Stimulated activated CD4-positive, alpha-beta T cell treated with anti-CD3 and anti-CD28 coated beads, Interleukin-2, amount 100 ng/mL, for 48 hours (primary cell): ENCODE measurements at places on chromosomes 4 and X.

DNA sequence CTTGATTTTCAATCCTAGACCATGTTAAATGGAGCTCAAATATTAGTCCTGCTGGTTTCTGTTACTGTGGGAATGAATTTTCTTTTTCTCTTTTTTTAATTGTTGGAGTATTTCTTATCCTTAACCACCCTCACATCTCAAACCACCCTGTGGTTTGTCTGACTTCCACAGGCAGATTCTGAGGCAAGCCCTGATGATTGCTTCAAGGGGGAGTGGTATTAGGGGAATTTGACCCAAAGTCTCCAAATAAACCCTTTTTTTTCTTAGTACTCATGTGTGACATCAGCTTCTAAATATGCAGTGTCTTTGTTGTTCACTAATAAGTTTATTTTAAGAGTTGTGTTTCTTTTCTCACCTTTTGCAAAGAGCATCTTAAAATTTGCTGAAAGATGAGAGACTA is 810.3 kb downstream of the IL1RAPL1 start:
- no peak for DNase-seq

DNA sequence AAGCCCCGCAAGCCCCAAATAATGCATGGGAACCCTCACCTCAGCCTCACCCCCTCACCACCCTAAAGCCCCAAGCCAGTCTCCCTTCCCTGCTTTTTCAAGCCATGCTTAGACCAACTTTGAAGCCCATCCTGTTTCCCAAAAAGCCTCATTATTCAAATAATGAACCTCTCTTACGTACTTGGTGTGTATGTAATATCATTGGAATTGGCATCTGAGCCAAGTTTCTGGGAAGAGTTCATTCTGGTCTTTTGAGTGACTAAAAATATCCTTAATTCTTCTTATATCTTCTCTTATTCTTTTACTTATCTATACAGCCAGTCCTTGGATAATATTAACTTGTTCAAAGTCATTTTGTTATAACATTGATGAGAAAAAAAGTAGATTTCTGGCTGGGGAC is 875.8 kb upstream of the SLIT2 start:
- DNase-seq = no peak

DNA sequence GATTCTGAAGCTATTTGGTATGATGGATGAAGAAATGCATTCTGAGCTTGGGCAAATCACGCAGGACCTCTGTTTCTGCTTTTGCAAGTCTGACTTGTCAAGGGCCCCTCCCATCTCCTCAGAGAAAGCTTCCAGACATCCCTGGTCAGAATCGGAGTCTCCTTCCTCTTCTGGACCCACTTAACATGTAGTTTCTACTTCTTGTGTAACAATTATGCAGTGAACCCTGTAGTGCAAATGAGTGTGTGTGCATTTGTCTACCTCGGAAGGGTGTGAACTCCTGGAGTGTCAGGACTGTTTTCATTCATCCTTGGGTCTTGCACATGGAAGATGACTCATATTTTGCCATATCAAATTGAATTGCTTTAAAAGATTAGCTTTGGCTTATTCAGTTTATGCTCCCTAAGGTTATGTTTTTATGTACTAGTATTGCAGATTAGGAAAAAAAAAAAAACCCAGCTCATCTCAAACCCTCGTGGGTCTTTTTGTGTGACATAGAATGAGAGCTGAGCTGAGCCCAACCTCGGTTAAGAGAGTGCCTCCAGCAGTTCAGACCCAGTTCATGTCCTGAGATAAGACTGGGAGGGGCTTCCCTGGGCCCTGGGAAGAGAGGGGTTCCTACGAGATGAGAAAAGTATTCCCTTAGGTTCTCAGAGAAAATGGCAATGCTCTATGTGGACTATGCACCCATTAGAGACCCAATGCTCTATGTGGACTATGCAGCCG is 61.1 kb upstream of the RPL34 start:
- no peak for DNase-seq

DNA sequence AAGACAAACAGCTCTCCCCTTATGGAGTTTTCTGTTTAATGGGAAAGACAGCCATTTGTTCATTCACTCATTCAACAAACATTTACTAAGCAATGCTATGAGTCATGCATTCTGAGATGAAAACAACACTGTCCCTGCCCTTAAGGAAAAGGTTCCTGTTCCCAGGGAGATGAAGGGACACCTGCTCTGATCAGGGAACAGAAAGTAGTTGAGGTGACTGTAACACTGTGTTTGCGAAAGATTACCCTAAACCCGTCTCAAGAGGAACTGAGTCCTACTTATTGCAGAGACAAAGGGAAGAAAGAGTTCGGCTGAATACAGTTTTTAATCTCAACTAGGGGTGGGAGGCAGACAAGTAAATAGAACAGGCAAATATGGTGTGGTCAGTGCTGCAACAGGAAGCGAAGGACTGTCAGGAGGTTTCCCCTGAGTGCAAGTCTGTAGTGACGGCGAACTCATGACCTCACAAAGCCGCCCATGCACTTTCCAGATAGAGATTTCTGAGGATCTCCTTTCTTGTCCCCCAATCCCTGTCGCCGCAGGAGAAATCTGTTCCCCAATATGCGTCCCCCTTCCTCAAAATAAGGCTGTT is 712 bp downstream of the STX18 start:
- DNase-seq = no peak

GRCh38 chr4:146260521-146260920 is 46.2 kb downstream of the REELD1 start:
- no peak for DNase-seq

DNA sequence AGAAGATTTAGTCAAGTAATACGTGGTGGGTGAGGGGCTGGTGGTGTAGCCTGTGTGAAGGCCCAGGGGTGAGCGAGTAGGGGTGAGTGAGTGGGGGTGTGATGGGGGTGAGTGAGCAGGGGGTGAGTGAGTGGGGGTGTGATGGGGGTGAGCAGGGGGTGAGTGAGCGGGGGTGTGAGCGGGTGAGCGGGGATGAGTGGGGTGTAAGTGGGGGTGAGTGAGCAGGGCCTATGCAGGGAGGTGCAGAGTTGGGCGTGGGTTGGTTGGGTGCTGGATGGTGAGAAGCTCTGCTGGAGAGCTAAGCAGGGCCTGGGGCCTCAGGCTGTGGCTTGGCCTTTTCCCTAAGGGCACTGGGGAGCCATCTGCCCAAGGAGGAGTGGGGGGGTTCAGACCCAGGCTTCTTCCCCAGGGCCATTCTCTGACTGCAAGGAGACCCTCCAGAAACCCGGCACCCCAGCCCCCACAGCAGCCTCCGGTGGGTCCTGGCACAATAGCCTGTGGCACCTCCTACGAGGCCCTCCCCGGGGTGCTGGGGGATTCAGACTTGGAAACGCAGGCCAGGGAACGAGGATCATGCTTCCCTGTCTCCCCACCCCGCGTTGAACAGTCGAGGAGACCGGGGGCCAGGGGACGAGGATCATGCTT is 30.4 kb downstream of the SH3TC1 start:
- no peak for DNase-seq

GRCh38 chr4:110270492-110271197 is 72.2 kb upstream of the ELOVL6 start:
- no peak for DNase-seq

GRCh38 chr4:122827258-122827878 is 737 bp downstream of the FGF2 start:
- peak; percentile 12 for DNase-seq

DNA sequence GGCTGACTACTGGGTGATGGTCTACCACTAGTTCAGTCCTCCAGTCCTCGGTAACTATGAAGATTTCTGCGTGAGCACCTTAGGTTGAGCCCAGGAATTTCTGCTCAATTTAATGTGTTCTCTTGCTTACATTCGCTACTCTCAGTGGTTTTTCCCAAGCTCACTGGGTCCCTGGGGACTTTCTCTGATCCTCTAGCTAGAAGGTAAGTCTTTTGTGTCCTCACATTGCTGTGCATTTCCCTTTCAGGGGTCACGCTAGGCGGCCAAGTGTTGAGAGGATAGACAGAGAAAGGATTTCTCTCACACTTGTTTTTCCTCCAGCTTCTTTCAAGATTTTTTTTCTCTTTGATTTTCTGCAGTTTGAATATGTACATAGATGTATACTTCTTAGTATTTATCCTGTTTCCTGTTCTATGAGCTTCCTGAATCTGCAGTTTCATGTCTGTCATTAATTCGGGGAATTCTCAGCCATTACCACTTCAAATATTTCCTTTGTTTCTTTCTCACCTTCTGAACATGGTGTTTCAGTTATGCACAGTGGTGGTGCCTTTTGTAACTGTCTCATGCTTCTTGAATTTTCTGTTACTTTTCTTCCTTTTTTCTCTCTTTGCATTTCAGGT is 17.5 kb downstream of the MAGEA9 start:
- DNase-seq = no peak

DNA sequence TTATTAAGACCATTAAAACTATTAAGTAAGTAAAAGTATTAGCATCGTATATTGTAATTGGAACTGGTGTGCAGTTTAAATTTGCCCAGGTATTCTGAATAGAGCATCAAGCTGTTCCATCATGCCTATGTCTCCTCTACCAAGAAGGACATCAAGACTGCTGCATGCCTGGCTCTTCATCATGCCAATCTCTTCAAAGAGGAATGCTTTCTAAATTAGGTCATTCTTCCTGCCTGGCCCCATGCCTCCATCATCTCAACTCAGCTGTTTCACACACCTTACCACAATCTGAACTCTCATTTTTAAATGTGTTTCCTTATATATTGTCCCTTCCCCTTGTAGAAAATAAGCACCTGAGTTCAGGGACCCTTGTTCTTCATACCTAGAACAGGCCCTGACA is 270.5 kb upstream of the PPARGC1A start:
- DNase-seq = no peak

- no peak for DNase-seq
These were observed 121.9 kb downstream of the GLRA3 start for GRCh38 chr4:174707051-174707676.

- DNase-seq = no peak
These were observed 69.6 kb upstream of the NFKB1 start for GRCh38 chr4:102431608-102431961.

GRCh38 chr4:86048426-86048825 is 311.4 kb downstream of the MAPK10 start:
- no peak for DNase-seq

- peak; percentile 27 for DNase-seq
These were observed 2.3 kb upstream of the NR3C2 start for GRCh38 chr4:148444296-148445070.

DNA sequence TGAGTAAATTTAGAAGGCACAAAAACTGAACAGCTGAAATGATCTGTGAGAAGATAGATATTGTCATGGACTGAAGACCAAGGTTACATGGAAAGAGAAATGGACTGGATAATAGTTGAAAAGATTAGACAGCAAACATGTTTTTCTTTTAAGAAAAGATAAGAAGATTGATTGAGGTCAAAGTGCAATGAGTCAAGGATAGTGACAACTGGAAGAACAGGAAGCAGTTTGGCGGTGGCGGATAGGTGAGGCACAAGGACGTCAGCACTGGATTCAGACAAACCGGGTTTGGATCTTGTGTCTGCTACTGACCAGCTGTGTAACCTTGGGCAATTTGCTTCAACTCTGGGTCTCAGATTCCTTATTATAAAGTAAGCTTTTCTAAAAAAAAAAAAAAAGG is 2.0 kb upstream of the HPGD start:
- no peak for DNase-seq

DNA sequence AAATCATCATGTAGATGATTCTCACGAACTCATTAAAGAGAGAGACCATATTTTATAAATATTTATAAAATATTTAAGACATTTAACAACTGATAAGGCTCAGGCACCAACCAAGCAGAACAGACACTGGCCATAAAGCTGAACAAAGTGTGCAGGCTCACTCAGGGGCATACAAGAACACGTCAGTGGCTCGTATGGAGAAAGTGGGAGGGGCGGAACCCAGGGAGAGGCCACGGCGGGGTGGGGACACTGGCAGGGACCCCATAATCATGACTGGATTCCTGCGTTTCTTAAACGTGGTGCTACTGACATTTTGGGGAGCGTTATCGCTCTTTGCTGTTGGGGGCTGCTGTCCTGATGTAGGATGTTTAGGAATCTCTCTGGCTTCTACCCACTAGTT is 31.3 kb upstream of the FAT1 start:
- no peak for DNase-seq

- no peak for DNase-seq
These were observed 79.8 kb downstream of the SPANXN3 start for GRCh38 chrX:143437439-143437838.

- peak; percentile 61 for DNase-seq
These were observed 96.3 kb upstream of the NOCT start for GRCh38 chr4:138919094-138919936.

DNA sequence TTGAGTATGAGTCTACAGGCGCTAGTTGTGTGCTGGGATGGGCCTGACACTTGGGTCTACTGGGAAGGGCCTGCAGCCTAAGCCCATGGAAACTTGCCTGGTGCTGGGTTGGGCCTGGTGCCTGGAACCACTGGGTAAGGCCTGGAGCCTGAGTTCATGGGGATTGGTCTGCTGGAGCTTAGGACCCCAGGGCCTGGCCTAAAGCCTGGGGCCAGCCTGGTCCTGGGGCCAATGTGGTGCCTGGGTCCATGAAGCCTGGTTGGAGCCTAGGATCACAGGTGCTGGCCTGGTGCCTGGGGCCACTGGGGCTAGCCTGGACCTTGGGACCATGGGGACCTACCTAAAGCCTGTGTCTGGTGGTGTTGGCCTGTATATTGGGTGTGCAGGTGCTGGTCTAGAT is 270.3 kb upstream of the GRIA3 start:
- no peak for DNase-seq

DNA sequence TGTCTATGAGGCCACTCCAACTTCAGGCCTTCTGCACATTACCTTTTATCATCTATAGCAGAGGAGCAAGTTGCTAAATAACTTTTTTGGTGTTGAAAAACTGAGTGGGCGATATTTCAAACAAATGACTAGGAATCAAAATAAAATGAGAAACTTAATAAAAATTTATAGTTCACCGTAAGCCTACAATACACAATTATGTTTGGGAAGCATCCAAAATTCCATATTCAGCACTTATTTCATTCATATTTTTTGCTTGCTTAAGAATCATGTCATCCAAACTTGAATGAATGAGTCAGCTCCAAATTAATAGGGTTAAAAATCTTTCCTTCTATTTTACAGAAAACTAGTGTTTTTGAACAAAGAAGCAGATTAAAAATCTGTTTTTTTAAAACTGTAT is 119.1 kb downstream of the SH3RF1 start:
- no peak for DNase-seq

DNA sequence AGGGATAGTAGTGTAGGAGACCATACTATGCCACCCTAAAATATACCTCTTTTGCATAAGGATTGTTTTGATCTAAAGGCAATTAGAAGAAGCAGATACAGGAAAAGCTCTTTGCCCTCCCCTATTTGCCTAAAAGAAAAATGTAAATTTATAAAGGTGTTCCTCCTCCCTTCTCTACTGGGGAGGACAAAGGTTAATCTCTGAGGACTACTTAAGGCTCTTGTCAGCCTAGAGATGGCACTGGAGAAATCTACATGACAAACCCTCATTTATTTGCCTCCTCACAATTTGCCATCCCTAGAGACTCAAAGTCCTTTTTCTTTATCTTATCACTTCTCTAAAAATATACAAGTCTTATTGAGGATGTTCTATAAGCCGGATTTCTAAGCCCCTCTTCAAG is 1021.8 kb downstream of the STPG2 start:
- no peak for DNase-seq

DNA sequence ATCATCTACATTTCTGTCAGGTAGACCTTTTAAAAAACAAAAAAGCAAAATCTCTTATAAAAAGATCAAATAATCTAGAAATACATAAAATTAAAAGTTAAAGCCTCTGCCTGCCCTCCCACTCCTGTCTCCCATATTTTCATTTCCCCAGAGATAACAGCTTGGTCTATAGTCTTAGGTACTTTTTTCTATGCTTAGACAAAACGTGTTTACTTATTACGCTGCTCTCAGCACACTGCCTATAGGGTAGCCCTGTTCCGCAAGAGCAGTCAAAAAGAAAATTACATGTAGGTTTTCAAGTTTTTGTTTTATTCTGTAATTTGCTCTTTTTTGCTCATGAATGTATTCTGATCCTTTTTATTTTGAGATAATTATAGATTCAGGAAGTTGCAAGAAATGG is 73.3 kb downstream of the TAF1 start:
- no peak for DNase-seq
